Stimulated activated CD4-positive, alpha-beta T cell treated with anti-CD3 and anti-CD28 coated beads, Interleukin-15, amount 100 ng/mL, for 1 hour (primary cell): ENCODE measurements at places on chromosomes 6 and 20.

GRCh38 chr6:139903411-139904157, 529.1 kb upstream of the CITED2 start:
- no peak for DNase-seq

GRCh38 chr20:38805958-38806854, 709 bp downstream of the PPP1R16B start:
- DNase-seq, result peak; percentile 10

DNA sequence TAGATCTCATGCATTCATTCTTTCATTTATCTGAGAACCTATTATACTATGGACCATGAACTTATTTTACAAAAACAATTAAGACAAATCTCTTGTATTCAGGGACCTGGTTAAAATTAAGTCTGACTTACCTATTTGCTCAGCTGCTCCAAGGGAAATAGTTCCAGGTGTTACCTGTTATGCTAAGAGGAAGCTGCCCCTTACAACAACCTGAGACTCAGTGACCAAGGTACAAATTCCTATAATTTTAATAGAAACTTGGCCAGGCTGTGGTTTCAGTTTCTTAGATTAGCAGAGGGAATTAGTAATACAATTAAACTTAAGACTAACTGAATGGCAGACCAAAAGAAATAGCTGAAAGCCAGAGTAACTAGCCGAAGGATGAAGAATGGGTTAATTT, 48.2 kb upstream of the GMPR start:
- no peak for DNase-seq

DNA sequence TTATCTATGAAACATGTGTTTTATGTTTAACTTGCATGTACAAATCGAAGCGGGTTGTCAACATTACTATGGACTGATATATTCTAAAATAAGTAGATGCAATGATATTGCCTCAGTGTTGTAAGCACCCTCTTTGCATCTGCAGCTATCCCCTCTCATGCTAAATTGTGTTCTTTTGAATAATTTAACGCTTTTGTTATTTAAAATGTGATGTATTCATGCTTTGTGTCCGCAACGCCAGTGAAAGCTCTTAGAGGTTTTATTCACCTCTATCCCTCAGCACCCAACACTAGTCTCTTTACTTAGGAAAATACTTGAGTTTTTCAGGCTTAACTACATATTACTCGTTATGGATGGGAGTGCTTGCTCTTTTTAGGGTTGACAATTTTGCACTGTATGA, 173.7 kb upstream of the ID4 start:
- DNase-seq, result no peak

GRCh38 chr6:26556263-26557070, 18.3 kb downstream of the HMGN4 start:
- DNase-seq, result no peak

- no peak for DNase-seq
These were observed 7.3 kb upstream of the GPR63 start for GRCh38 chr6:96844530-96844929.

DNA sequence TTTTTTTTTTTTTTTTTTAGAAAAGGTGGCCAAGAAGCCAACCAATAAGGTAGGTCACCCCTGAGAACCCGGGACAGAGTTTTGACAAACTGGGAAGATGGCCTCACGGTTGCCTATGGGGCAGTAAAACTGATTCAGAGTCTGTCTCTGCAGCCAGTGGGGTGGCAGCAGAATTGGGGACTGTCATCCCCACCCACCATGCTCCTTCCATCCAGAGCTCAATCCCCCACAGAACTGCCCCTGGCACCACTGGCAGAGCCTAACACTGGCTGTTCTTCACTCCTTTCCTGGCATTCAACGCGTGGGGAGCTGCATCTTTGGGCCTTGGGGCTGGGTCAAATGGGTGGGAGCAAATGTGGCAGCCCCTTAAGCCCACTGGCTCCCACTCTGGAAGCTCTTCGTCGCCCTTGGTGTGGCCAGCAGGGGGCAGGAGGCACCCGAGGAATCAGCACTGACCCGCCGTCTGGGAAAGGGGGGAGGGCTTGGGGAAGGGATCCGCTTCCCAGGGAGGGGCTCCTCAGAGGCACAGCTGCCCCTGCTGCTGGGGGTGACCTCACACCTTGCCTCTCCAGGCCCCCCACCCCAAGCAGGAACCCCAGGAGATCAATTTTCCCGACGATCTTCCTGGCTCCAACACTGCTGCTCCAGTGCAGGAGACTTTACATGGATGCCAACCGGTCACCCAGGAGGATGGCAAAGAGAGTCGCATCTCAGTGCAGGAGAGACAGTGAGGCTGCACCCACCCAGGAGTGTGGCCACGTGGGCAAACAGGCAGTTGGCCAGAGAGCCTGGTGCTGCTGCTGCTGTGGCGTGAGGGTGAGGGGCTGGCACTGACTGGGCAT, 10.4 kb downstream of the CD40 start:
- DNase-seq, result no peak

GRCh38 chr6:113960795-113961194, 10.2 kb downstream of the HDAC2 start:
- no peak for DNase-seq

DNA sequence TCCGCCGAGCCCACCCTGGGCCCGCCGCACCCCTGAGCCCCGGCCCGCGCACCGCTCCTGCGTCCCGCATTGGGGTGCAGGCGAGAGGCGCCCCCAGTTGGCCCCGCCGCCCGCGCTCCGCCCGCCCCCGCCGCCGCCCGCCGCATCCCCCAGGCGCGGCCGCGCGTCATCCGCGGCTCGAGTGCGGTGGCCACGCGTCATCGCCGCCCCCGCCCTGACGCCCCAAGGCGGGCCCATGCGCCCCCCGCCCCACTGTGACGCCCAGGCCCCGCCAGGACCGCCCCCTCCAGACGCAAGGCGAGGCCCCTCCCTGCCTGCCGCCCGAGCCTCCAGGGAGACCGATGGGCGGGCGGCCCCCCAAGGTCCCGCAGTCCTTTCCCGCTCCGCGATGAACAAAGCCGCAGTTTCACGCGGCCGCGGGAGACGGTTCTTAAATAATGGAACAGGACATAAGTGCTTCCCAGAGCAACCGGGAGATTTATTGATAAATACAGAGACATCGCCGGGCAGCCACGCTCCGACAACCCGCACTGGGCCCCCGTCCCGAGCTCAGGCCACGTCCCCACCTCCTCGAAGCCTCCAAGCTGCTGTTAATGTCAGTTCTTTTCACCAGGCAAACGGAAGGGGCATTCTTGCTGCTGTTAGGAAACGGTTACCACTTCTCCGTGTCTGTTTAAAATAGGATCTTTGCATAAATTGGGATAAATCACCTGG, at the start of gene ANKRD60:
Gene ANKRD60 (minus strand): TSS at position 170 of the 714 bp plus-strand sequence. CDS start 0 bp downstream, at position 170.
- DNase-seq, result no peak

GRCh38 chr6:157322792-157323254, 496 bp downstream of the TMEM242 start:
- no peak for DNase-seq

GRCh38 chr6:63371104-63371715, 51.4 kb upstream of the LGSN start:
- DNase-seq, result no peak

GRCh38 chr20:54015496-54015895, 54.9 kb downstream of the BCAS1 start:
- no peak for DNase-seq

GRCh38 chr20:25248786-25249172, 894 bp downstream of the PYGB start:
- no peak for DNase-seq

- no peak for DNase-seq
These were observed 370.3 kb downstream of the CD109 start for GRCh38 chr6:74066168-74066871.

DNA sequence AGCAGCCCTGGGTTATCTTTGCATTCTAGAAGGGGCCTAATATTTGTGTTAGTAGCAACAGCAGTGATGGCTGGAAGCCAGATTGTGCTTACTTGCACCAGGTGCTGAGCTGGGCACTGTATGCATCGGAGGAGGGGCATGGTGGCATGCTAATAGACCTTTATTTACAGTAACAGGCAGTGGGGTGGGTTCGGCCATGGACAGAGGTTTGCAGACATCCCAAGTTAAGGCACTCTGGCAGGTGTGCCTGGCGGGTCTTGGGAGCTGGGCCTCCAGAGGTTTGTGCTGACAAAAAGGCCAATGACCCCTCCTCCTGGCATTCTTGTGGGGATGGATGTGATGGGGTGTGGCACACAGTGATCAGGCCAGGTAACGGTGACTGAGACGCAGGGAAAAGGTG, 39.0 kb upstream of the CD93 start:
- no peak for DNase-seq

DNA sequence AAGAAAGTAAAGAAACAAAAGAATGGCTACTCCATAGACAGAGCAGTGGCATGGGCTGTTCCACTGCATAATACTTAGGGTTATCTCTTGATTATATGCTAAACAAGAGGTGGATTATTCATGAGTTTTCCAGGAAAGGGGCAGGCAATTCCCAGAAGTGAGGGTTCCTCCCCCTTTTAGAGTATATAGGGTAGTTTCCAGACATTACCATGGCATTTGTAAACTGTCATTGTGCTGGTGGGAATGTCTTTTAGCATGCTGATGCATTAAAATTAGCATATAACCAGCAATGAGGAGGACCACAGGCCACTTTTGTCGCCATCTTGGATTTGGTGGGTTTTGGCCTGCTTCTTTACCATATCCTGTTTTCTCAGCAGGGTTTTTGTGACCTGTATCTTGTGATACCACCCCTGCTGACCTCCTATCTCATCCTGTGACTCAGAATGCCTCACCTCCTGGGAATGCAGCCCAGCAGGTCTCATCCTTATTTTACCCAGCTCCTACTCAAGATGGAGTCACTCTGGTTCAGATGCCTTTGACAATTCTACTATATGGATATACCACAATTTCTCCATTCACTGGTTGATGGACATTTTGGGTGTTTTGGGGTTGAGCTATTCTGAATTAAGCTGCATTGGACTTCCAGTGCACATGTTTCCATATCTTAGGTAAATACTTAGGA, 280.6 kb downstream of the FARS2 start:
- DNase-seq, result no peak

GRCh38 chr6:152368751-152369624, 268.2 kb downstream of the SYNE1 start:
- DNase-seq, result no peak

DNA sequence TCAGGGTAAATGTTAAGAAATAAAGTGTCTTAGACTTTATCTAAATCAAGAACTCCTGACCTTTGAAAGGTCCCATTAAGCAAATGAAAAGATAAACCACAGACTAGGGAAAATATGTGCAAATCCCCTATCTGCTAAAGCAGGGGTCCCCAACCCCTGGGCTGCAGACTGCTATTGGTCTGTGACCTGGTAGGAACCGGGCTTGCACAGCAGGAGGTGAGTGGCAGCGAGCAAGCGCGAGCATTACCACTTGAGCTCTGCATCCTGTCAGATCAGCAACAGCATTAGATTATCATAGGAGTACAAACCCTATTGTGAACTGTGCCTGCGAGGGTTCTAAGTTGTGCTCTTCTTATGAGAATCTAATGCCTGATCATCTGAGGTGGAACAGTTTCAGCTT, 42.4 kb downstream of the LCA5 start:
- DNase-seq, result no peak

DNA sequence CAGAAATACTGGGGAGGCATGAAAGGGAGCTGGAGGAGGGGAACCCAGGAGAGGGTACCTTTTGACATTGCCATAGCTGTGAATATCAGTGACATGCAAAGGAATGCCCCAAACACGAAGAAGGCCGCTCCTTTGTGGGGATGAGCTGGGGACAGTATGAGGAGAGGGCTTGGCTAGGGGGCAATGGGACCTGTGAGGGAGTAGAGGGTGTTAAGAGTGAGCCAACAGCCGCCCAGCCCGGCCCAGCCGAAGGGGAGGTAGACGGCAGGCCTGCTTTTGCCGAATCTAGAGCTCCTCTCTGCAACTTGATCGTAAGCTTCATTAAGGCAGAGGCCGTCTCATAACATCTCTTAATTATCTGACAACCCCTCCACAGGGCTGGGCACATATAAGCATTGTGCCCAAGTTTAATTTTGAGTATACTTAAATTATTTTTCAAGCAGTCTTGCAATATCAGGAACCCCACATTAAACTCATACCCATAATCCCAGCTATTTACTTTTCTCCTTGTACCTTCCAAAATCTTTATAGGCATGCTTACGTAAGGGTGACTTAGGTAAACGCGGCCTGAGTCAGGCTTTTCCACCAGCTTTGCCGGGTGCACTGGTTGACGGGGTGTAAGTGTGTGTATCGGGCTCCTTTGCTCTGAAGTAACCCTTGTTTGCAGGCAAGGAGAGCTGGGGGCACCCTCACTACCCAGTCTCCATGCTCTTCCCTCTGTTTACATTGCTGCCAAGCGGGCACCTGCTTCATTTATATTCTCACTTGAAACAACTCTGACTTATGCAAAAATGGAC, 24.9 kb upstream of the VEGFA start:
- no peak for DNase-seq

GRCh38 chr6:127858727-127859391, 42.0 kb downstream of the THEMIS start:
- DNase-seq, result no peak

DNA sequence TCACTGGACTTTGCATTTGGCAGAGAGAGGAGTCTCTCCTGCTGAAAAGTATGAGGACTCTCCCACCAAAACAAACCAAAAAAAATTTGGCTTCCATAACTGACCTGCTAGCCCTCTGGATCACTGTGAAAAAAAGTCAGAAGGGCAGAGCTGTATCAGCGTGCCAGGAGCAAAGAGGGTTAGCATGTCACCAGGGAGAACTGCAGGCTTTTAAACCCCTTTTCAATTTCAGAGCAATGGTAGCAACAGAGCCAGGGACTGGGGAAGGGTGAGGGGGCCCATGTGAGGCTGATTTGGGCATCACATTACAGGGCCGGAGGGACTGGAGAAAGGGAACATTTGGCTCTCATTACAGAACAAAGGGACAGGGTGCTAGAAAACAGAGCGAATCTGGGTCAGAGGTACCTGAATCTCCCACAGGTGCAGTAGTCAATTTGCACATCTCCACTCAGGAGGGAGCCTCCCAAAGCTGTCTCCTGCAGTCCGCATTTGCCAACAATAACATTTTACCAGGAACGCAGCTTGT, 185.7 kb upstream of the EYA4 start:
- DNase-seq, result no peak

- DNase-seq, result no peak
These were observed 180.9 kb downstream of the KIF16B start for GRCh38 chr20:16392346-16392745.

GRCh38 chr6:141463237-141463977, 669.3 kb upstream of the GJE1 start:
- DNase-seq, result no peak

GRCh38 chr20:42610070-42610469, 579.6 kb downstream of the PTPRT start:
- DNase-seq, result no peak

- DNase-seq, result no peak
These were observed 70.2 kb downstream of the SNX9 start for GRCh38 chr6:157893238-157893637.

GRCh38 chr20:24163506-24163905, 174.9 kb upstream of the GGTLC1 start:
- no peak for DNase-seq

- DNase-seq, result no peak
These were observed 501.5 kb upstream of the FLRT3 start for GRCh38 chr20:14838663-14839628.
